Mononuclear cell (primary cell): ENCODE measurements at places on chromosomes 16 and 17. TPM values are rescaled to one million over a fixed set of nuclear protein-coding genes. Genes with fewer than 3 reads are reported as not detected.

Gene RAMP2
- total RNA-seq = not detected

Gene MT1M
- not detected for total RNA-seq

Gene NUTF2
- 89.1 TPM for total RNA-seq

Gene CNTD1
- not detected for total RNA-seq

Gene ZNF205
- total RNA-seq = 0.52 TPM

Gene TAT
- total RNA-seq = not detected

Gene SLC13A2
- not detected for total RNA-seq

Gene KRTAP1-1
- not detected for total RNA-seq

Gene MMP2
- 0.10 TPM for total RNA-seq

Gene HOXB6
- not detected for total RNA-seq

Gene TBC1D3G
- not detected for total RNA-seq

Gene SPATA32
- total RNA-seq = 0.10 TPM

Gene ERAL1
- 11.1 TPM for total RNA-seq

Gene ACSM3
- total RNA-seq = 10.8 TPM

Gene UTP18
- total RNA-seq = 57.6 TPM

Gene TBC1D3H
- not detected for total RNA-seq

Gene MYL11
- total RNA-seq = 2.1 TPM

Gene SPATA22
- total RNA-seq = not detected

Gene CDH15
- total RNA-seq = not detected

Gene EVPLL
- not detected for total RNA-seq

Gene MAPT
- 0.10 TPM for total RNA-seq

Gene EME1
- 0.52 TPM for total RNA-seq

Gene CES5A
- total RNA-seq = not detected

Gene GDPD1
- 0.84 TPM for total RNA-seq

Gene CACNG4
- not detected for total RNA-seq

Gene KCNH4
- total RNA-seq = under 0.01 TPM

Gene EPN3
- total RNA-seq = not detected
